ENCODE measurements at places on chromosomes 7 and 10.

DNA sequence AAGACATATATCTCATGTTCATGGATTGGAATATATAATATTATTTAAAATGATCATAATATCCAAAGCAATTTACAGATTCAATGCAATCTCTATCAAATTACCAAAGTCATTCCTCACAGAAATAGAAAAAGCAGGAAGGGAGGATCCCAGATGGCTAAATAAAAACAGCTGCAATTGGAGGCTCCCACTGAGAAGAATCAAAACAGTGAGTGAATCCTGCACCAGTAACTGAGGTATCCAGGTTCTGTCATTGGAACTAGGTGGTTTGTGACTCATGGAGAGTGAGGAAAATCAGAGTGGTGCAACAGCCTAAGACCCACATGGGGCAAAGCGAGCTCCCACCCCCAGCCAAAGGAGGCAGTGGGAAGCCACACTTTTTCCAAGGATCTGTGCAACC, 128.4 kb downstream of the MTERF1 start:
- DNase-seq = no peak

GRCh38 chr7:11436316-11436715, 395.7 kb downstream of the THSD7A start:
- DNase-seq = no peak

DNA sequence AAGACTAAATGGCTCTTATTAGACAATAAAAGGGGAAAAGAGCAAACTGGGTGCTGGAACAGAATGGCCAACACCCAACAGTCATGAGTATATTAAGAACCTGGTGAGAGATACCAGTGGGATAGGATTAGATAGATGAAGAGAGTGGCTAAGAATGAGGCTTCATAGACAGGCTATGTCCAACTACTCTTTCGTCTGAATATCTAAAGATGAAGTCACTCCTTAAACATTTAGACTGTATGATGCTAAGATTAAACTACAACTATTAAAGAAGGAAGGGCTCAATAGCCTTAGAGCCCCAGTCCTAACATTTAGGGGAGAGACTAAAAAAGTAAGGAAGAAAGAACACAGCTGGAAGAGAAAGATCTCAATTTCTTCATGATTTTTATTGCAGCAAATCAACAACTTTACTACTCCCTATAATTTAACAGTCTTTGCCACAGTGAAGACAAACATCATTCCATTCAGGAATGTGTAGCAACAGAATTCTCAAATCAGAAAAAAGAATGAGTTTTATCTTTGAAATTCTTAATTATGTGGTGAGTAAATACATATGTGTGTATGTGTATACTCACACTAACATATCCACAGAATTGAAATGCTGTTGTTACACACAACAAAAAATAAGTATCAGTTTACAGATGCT, 45.6 kb downstream of the CACNA2D1 start:
- no peak for DNase-seq

DNA sequence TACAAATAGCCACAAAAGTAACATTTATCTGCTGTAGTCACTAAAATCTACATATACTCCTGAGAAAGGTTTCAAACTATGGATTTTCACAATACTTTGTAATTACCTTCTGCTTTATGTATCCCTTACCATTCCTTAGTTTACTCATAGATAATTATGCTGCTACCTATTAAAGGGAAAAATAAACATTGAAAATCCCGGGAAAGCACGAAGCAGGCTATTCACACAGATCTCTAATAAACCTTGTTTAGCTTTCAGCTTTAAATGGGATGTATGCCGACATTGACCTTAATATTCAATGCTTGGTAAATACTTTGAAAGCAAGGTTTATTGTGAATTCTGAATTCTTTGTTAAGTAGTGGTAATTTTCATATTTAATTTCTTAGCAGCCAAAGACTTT, 58.5 kb upstream of the SMIM30 start:
- no peak for DNase-seq

DNA sequence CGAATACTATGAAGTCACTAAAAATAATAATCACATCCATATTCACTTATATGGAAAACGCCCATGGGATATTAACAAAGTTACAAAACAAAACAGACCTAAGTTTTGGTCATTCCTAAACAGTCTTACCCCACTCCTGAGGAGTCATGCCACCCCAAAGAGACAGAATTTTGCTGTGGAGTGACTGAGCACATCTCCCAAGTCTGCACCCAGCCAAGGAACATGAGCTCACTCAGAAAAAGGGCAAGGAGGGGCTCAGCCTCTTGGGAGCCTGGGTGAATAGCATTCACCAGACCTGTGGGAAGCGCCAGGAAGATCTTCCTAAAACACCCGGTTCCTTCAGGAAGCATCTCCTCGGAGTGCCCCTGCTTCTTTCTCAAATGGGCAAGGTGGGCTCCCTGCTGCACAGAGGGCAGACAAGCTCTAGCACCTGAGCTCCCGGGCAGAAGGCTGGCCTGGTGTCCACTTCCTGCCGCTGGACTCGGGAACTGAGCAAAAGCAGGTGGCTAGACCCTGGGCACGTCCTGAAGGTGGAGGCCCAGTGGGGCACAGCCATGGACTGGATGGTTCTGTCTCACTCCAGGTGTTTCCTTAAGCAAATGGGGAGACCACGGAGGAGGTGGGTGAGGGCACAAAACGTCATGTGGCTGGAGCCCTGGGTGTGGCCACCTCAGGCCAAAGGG, 31.0 kb downstream of the TNS3 start:
- DNase-seq = no peak

DNA sequence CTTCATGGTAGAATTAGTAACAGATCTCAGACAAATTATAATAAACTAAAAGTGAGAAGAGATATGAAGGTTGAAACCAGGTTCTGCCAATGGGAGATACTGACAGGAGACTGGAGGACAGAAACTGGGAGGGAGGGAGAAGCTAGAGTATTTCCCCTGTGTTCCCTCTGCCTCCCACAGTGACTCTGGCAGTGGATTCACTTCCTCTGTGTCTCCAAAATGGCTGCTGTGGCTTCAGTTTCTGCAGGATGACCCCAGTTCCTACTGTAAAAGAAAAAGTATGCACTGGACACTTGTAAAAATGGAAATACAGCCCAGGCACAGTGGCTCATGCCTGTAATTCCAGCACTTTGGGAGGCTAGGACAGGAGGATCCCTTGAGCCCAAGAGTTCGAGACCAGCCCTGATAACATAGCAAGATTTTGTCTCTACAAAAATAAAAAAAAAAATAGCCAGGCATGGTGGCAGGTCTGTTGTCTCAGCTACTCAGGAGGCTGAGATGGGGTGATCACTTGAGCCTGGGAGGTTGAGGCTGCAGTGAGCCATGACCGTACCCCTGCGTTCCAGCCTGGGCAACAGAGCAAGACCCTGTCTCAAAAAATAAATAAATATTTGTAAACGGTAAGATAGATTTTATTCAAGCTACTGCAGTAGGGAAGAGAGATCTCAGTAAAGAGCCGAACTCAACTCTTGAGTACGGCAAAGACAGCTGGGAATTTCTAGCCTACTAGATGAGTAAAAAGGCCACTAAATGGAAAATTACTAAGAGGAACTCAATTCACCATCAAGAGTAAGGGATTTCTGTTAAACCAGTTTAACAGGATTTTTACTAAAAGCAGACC, 156.6 kb upstream of the TRIM24 start:
- no peak for DNase-seq

GRCh38 chr7:7257899-7258692, 75.8 kb downstream of the C1GALT1 start:
- DNase-seq = no peak

GRCh38 chr7:2012981-2013380, 219.8 kb downstream of the MAD1L1 start:
- DNase-seq = no peak

GRCh38 chr7:126715076-126715475, 537.7 kb downstream of the GRM8 start:
- DNase-seq = no peak

- DNase-seq = no peak
These were observed 36.5 kb upstream of the AP5Z1 start for GRCh38 chr7:4738711-4739527.

GRCh38 chr10:123559066-123559822, 106.9 kb upstream of the GPR26 start:
- DNase-seq = peak; percentile 45

DNA sequence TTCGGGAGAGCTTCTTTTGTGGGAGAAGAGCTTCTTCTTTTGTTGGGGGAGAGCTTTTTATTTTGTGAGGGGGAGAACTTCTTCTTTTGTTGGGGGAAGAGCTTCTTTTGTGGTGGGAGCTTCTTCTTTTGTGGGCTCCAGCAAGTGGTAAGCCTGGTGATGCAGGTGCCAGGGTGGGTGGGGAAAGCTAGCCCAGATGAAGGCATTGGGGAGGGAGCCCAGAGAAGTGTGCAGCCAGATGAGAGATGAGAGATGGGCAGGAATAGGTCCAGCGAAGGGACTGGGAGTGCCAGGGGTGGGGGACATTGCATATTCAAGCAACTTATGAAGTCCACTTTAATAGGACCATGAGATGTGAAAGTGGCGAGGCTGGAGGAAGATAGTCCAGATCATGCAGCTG, 9.7 kb downstream of the ADRA2A start:
- no peak for DNase-seq

DNA sequence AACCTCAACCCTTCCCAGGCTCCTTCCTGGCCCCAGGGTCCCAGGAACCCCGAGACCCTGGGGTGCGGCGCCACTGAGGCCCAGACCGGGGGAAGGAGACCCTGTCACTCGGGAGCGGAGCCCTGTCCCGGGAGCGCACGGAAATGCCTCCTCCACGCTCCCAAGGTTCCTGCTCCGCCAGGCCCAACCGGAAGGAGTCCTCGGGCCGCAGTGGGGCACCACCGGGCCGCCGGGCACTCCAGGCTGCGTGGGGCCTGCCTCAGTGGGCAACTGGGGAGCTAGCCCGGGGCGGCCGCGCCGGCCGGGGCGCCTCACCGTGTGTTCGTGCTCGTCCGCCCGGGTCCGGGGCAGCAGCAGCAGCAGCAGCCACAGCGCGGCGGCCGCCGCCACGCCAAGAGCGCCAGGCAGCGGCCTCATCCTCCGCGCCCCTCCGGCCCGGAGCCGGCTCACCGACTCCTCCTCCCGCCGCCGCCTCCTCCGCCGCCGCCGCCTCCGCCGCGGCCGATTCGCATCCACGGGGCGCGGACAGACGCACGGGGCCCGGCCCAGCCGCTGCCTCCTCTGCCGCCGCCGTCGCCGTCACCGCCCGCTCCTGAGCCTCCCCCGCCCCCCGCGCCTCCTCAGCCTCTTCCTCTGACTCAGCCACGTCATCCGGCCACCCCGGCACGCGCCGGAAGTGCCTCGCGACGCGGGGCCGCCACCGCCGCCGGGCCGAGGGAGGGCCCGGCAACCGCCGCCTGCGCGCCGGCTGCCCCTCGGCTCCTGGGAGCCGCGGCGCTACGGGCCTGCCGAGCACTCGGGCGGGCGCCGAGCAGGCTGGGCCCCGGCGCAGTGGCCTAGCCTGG, at the start of gene TM9SF3:
Gene TM9SF3, minus strand, starts transcription at position 594 of the 845 bp plus-strand sequence. Its CDS starts 177 bp downstream, at position 417.
- peak; percentile 92 for DNase-seq

- DNase-seq = no peak
These were observed 300.9 kb upstream of the NPSR1 start for GRCh38 chr7:34357068-34357467.

- DNase-seq = no peak
These were observed 21.5 kb downstream of the TEX36 start for GRCh38 chr10:125661431-125661940.

- no peak for DNase-seq
These were observed 10.9 kb downstream of the NPFFR1 start for GRCh38 chr10:70272925-70273316.

GRCh38 chr10:18473424-18474117, 177.8 kb downstream of the NSUN6 start:
- no peak for DNase-seq

DNA sequence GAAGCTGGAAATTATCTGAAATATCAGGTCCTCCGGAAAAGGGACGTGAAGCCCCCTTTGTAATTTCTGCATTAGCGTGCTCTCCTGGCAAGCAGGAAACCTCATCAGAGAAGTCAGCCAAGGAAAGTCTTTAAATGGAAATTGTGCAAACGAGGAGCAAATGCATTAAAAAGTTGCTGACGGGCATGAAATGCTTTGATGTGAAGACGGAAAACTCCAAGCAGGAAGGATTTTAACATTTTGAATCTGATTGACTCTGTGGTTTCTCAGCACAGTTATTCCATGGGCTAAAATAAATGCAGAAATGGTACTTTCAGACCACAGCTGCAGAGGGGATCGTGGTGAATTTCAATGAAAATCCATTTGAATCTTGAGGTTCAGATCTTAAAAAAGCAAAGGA, 167.8 kb downstream of the AHR start:
- no peak for DNase-seq

DNA sequence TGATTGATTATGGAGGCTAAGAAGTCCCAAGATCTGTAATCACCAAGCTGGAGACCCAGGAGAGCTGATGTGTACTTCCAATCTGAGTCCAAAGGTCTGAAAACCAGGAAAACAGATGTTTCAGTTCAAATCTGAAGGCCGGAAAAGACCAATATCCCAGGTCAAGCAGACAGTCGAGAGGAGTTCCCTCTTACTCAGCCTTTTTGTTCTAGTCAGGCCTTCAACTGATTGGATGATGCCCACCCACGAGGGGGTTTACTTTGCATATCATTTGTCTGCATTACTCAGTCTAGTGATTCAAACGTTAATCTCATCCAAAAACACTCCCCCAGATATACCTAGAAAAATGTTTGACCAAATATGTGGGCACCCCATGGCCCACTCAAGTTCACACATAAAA, 7.4 kb upstream of the ARID5B start:
- DNase-seq = no peak

GRCh38 chr10:66273966-66274519, 651.8 kb upstream of the LRRTM3 start:
- DNase-seq = no peak

- DNase-seq = no peak
These were observed 58.4 kb upstream of the ETV1 start for GRCh38 chr7:14047709-14048399.

GRCh38 chr10:21733710-21734109, 199.7 kb downstream of the MLLT10 start:
- no peak for DNase-seq

DNA sequence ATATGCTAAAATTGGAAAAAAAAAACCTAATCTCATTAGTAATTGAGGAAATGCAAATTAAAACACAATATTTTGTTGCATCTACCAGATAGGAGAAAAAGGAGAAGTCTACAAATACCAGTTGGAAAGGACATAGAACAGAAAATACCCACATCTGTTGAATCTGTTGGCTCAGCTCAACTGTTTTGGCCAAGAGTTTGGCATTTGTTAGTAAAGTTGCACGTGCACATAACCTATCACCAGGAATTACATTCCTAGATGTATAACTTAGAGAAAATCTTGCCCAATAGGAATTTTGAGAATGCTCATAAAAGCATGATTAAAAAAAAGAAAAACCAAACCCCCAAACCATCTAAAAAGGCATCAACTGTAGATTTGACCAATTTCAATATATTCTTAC, 282.1 kb upstream of the BMPER start:
- DNase-seq = no peak
